Activated naive CD8-positive, alpha-beta T cell treated with anti-CD3 and anti-CD28 coated beads, Interleukin-2, amount 10 ng/mL, durations not matched to agents 7 days and 5 days (primary cell): ENCODE measurements at places on chromosomes 5 and 9.

DNA sequence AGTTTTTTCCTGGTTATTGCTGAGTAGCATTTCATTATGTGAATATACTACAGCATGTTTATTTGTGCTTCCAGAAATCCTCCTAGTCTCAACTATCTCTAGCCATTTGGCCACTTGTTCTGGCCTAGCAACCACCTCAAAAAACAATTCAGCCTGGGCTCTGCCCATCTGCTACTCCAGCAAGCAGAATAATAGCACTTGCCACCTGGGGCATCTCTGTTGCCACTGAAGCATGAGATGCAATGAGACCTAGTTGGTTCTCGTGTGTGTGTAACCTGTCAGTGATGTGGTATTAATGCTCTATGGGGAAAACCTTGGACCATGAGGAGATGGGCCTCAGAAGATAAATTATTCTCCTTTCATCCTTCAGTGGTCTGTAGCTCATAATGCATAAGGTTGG is 129.5 kb downstream of the RNF180 start:
- no peak for DNase-seq

DNA sequence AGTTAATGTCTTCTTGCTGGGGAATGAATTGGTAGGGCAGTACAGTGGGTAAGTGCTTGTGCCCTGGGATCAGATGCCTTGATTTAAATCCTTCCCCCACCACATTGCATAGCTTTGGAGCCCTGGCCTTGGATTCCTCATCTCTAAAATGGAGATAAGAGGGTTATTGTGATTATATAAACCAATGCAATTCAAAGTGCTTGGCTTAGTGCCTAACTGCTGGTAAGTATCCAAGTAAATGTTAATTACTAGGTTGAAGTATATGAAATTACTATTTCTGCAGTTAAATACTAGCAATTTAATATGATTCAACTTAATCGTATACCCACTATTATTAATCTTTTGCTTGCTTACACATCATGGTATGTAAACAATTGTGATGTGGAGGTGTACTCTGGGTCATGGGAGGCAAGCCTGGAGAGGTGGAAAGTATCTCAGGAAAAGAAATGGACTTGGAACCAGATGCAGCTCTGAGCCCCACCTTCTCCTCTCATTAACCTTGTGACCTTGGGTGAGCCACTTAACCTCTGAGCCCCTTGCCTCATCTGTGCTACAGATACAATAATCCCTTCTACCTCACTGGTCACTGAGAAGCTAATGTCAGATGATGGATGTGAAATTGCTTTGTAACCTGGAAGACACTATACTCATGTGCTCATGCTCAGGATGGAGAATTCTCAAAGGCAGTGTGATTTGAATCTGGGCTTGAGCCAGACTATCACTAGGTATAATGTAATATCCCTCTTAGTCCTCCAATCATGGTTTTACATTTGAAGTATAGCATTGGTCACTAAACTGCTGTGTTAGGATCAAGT is 23.8 kb downstream of the NEUROG1 start:
- DNase-seq: no peak

DNA sequence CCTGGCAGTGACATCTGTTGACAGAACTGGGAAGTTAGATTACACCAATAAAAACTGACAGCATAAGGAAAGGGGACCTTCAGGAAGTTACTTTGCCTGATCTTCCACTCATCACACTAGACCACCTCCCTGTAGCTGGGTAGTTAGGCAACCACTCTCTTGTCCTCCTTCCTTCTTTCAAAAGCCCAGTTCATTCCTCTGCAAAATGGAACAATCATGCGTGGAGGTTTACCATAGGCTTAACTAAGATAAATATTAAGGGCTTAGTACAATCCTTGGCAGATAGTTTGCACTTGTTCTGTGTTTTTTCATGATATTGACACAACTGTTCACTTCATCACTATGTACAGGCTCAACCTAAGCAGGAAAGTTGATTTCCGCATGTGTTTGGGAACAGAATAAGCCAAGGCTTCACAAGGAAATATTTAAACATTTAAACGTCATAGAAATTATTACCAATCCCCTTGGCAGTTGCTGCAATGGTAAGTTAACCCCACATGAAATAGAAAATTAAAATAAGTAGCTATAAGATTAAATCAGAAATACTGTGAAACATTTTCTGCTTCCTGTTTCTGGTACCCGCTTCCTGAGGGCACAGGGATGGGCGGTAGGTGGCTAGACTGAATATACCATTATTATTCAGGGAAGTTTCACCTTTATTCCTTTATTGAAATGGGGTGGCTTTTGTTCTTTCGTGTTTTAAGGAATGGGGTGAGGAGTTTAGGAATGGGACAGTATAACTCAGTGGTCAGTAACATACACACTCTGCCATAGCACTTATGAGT is 9.9 kb upstream of the PTGER4 start:
- no peak for DNase-seq

DNA sequence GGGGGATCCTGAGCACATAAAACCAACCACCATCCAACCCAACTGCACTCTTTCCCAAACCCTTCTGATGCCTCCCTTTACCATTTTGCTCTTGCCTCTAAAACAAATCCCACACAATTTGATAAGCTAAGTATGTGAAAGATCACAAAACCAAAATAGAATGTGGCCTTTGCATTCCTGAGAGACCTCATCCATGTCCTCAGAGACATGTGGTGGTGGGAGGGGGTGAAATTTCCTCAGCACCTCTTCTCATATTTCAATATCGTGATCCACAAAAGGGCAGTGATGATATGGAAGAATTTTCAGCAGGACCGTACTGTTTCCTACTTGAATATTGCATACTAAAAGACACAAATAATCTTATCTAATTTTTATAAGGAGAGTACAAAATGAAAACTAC is 423.3 kb downstream of the TLE1 start:
- no peak for DNase-seq

DNA sequence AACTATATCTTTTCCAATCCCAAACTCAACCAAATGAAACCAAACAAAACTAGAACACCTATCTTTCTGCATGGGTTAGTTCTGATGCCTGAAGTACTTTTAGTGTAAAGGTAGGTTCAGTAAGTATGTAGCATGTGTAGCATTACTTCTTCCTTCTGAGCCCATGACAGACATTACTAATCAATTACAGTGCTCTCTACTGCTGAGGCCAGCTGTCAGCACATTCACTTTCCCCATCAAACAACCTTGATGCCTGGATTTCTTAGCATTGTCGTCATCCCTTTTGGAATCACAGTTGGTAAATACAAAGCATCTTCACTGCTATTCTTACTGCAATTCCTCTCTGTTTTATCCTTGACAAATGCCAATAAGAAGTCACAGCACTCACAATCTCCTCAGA is 103.2 kb downstream of the PTTG1 start:
- DNase-seq: no peak

DNA sequence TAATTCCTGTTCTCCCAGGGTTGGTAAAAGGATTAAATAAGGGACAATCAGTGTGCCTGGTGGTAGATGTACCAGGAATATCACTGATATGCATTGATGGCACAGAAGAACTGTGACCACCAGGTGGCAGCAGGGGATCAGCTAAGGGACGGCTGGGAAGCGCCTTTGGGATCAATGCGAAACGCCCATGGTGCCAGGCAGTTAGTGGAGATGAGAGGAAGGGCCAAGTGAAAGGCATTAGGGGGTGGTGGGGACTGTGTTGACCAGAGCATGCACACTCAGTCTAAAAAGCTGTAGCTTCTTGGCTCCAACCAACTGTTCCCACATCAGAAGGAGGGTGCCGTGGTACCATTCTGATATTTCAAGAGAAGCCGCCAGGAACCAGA is 55.6 kb downstream of the ARHGEF37 start:
- DNase-seq: peak; percentile 63

DNA sequence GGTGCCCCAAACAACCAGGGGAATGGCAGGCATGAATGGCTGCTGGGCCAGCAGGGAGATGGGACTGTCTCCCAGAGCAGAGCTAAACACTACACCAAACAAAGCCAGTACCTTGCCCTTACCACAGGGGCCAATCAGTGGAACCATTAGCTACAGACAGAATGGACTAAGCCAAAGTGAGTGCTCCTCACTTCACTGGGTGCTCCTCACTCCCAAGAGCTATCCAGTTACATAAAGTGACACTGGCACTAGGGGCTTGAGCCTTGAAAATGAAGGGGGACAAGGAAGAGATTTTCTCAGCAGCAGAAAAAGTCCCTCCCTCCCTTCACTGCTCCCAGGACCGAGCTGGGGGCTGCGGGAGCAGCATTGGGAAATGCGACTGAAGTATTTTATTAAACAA is 110.9 kb upstream of the SHB start:
- DNase-seq: no peak

- no peak for DNase-seq
These were observed 138.1 kb downstream of the MYO10 start for GRCh38 chr5:16797951-16798350.

DNA sequence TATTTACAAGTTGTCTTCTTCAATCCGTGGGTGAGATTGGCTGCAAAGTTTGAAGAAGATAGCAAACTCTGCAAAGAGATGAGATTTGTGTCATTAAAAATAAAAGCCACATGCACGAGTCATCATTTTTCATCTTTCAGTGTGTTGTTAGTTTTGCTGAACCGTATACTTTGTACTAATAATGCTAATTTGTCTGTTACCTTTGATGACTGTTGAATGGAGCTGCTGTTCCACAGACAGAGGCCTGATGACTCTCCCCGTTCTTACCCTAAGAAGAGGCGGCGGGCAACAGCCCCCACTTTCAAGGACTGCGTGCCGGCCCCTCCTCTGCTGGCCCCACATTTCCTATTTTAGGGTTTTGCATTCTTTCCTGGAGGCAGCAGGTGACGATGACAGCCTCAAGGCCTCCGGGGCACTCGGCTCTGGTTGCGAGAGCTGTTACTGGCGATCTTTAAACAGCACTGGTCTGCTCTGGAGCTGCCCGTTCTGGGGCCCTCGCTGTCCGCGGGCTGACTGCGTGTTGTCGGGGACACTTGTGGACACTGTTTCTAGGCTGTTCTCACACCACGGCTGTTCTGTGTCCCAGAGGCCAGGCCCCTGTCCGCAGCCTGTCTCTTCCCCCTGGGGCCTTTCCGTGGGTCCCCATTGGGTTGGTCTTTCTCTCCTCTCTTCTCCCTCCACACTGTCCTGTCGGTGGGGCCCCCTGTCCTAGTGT is 35.1 kb downstream of the NDUFS6 start:
- no peak for DNase-seq

DNA sequence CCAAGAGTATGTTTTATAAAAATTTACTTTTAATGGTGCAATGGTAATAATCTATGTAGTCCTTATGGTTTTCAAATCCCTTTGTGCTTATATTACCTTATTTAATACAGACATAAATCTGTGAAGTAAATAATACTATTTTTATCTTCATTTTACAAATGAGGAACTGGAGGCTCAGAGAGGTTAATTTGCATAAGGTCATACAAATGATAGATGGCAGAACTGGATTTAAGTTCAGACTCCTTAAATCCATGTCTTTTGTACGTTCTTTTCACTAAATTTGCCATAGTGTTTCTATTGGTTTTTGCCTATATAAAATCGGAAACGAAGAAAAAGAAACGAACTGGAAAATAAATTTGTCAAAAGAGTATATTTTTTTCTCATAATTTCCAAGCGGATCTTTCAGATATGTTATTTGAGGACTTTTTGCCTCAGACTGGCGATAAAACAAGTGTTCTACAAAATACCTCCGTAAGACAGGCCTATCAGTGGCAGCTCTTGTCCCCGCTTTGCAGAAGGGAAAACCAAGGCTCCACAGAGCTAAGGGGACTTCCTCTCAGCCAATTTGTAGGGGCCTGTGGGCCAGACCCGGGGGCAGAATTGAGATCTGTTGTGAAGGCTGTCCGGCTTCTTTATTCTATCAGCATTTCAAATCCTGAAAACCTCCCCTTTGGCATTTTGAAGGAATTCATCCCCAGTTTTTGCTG is 1.1 kb upstream of the TNFAIP8 start:
- DNase-seq: no peak

- DNase-seq: no peak
These were observed 137.7 kb downstream of the SYK start for GRCh38 chr9:90939351-90939750.

GRCh38 chr5:126499853-126500342 is 76.7 kb downstream of the GRAMD2B start:
- no peak for DNase-seq

GRCh38 chr5:14829396-14829795 is 42.2 kb downstream of the ANKH start:
- DNase-seq: no peak

DNA sequence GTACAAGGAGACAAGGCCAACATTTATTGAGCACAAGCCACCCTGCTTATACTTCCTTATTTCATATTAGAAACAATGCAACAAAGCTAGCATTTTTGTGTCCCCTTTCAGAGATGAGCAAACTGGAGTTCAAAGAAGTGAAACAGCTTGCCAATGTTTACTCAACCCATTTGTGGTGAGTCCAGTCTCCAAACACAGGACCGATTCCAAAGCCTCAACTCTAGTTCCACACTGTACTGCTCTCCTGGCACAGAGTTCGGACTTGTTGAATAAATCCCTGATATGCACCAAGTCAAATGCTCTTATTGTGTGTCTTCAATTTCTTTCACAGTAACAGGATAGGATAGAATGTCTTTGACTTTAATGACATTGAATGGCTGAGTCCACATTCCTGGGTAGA is 604.8 kb upstream of the BRINP1 start:
- no peak for DNase-seq

- no peak for DNase-seq
These were observed 130.0 kb upstream of the MAP1B start for GRCh38 chr5:71977311-71977710.

- DNase-seq: no peak
These were observed 10.2 kb upstream of the ATP6V0E1 start for GRCh38 chr5:172973127-172973916.

DNA sequence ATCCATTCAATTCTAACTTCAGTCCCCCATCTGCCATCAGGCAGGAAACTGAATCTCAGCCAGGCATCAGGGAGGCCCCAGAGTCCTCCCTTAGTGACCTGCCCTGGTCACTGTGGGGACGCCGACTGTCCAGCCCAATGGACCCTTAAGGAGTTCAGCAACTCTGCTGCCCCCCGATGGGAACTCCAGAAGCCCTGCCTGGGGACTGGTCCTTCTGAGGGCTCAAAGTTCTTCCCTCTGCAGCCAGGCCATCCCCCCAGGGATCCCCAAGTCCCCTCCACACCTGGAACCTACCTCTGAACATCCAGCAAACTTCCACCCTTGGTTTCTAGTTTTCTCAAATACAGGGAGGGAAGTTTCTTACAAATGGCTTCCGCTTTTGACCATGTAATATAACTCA is 76.8 kb downstream of the UBE2QL1 start:
- no peak for DNase-seq

DNA sequence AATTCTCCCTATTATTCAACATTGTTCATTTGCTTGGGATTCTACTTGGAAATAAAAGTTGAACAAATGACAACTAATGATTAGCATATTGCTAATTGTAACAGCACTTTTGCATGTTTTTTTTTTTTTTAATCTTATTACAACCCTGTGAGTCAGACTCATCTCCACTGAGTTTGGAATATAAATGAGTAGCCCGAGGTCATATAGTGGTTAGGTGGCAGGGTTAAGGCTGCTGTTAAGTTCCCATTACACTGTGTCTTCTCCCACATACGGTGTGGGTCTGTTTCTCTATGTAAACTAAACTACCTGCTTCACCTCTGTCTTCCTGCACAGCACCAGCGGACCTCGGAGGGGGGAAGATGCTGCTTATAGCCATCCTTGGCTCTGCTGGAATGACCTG is 92.4 kb downstream of the EQTN start:
- no peak for DNase-seq
